NCI-H1417 treated with DMSO at 0.1 percent for 48 hours (cell line): ENCODE measurements at places on chromosomes 16 and 17.
A peak's percentile ranks its signal among the peaks of the same experiment; 100 is the strongest.

- no peak for DNase-seq
Measured at GRCh38 chr17:79684132-79684985, 46.4 kb upstream of the ENPP7 start.

GRCh38 chr17:19384723-19385391 is 2.1 kb downstream of the MFAP4 start:
- no peak for DNase-seq

DNA sequence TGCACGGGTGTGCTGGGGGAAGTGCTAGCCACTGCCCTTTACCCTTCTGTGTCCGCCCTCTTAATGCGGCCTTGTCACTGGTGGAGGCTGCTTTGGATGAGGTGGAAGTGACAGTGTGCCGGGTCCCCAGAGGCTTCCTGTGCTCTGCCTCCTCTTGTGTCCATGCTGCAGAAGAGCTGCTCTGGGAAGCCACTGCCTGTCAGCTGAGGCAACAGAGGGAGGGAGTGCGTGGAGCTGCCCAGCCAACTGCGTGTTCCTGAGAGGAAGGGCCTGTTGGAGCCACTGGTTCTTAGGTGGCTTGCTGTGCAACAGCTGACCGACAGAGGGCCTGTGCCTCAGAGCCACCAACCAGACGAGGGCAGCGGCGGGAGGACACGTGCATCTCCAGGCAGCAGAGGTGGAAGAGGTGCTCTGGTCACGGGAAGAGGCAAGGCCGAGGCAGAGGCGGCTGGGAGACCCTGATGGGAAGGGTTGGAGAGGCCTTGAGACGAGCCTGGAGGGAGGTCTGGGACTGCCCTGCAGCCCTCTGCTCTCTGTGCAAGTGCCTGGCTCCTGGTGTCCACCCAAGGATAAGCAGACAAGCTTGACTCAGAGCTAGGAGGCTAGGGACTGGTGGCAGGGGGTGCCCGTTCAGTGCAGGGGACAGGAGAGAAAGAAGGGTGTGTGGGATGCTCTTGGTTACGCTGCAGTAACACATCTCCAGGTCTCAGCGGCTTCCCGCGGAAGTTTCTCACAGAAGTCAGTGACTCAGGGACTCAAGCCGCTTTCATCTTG is 25.4 kb downstream of the B9D1 start:
- DNase-seq: no peak

- no peak for DNase-seq
Measured at GRCh38 chr16:12314653-12315185, 338.2 kb downstream of the SNX29 start.

DNA sequence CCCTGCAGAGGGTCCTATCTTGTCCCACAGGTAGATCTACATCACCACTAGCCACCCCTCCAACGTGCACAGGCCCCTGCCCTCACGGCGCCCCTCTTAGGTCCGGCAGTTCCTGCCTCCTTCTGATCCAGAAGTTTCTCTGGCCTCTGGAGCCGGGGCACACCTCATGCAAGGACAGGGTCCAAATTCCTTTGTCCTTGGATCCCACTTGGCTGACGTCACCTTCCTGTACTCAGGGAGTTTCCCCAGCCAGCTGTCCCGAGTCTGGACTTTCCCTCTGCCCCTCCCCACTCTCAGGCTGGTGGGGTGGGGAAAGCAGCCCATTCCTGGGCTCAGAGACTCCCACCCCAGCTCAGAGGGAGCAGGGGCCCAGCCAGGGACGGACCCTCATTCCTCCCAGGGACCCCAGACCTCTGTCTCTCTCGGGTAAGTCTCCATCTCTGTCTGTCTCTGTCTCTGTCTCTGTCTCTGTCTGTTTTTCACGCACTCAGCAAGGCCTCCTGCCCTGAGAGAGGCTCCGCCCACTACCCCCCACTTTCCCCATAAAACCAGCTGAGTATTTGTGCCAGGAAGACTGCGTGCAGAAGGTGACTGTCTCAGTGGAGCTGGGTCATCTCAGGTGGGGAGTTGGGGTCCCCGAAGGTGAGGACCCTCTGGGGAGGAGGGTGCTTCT is at the start of gene IL32:
TSS of gene IL32 (plus strand) at position 572 of the 673 bp plus-strand sequence. CDS start 172 bp downstream, outside the sequence.
- DNase-seq: no peak

DNA sequence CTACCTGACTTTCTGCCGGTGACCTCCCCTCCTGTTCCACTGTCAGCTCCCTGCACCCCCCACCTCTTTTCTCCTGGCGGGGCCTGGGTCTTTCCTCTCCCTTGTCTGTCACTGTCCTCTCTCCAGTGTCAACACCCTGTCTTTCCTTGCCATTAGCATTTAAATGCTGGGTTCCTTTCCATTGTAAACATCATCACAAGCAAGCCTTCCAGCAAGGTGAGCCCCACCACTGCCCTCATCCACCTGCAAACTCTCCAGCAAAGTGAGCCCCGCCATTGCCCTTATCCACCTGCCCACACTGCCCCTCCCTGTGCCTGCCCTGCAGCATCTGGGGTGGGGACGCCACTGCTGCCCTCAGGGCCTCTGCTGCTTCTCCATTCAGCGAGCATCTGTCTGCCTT is 195.0 kb downstream of the ENGASE start:
- DNase-seq: no peak

- no peak for DNase-seq
Measured at GRCh38 chr17:9363440-9364350, 211.9 kb downstream of the STX8 start.

DNA sequence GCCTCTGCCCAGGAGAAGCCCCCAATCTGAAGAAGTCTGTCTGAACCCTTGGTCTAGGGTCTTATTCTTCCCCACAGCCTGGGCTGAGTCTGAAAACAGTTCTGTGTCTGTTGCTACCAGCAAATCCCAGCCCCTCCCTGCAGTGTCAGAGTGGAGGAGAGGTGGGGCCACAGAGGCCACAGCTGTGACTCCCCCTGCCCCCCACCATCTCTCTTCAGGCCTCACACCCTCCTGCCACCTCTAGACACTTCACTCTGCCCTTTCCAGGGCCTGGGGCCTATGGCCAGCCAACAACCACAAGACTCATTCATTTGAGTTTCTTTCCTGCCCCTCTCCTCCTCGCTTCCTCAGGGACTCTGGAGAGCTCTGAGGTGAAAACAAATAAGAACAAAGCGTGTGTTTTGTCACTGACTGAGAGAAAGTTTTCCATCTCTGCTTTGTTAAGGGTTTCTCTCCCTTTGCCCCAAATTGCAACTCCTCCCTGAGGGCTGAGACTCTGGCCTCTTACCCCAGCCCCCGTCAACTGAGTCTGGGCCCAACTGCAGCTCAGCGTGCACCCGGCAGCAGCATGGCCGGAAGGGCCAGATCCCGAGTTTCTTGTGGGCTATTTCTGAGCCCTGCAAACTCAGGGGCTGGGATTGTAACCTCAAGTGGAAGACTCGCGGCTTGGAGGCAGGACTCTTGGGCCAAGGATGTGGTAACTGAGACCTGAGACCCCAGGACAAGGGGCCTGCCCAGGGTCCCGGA is 13.2 kb downstream of the C17orf50 start:
- DNase-seq: no peak

- DNase-seq: no peak
Measured at GRCh38 chr17:76640550-76641380, 2.8 kb downstream of the ST6GALNAC1 start.

DNA sequence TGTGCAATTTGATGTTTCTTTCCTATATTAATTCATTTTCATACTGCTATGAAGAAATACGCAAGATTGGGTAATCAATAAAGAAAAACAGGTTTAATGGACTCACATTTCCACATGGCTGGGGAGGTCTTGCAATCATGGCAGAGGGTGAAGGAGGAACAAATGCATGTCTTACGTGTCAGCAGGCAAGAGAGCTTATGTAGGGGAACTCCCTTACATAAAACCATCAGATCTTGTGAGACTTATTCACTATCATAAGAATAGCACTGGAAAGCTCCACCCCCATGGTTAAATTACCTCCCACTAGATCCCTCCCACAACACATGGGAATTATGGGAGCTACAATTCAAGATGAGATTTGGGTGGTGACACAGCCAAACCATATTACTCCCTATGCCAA is 418.9 kb upstream of the MAF start:
- DNase-seq: no peak

- DNase-seq: no peak
Measured at GRCh38 chr17:12851901-12852435, 62.7 kb downstream of the ARHGAP44 start.

DNA sequence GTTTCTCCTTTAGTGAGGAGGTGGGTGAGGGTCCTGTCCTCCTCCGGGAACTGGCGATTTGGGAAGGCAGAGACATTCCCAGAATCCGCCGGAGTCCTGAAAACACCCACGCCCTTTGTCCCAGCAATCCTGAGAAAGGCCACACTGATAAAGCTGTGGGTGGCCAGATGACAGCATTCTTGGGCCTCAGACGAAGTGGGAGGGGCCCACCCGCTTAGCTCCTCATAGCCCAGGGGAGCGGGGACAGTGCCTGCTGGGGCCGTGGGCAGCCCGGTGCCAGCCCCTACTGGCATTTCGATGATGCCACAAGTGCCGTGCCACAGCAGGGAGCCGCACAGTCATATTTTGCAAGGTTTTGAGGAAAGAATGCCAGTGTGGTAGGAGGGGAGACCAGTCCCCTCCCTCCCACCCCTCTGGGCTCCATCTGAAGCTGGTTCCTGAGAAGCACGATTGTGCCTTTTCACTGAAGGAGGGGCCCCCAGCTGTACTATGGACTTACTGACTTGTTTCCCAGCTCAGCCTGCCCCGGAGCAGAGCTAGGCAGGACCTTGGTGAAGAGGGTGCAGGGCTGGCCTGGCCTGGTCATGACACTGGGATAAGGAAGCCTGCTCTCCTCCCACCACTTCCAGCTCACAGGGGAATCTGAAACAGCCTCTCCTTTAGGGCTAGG is 20.9 kb upstream of the MPRIP start:
- no peak for DNase-seq

DNA sequence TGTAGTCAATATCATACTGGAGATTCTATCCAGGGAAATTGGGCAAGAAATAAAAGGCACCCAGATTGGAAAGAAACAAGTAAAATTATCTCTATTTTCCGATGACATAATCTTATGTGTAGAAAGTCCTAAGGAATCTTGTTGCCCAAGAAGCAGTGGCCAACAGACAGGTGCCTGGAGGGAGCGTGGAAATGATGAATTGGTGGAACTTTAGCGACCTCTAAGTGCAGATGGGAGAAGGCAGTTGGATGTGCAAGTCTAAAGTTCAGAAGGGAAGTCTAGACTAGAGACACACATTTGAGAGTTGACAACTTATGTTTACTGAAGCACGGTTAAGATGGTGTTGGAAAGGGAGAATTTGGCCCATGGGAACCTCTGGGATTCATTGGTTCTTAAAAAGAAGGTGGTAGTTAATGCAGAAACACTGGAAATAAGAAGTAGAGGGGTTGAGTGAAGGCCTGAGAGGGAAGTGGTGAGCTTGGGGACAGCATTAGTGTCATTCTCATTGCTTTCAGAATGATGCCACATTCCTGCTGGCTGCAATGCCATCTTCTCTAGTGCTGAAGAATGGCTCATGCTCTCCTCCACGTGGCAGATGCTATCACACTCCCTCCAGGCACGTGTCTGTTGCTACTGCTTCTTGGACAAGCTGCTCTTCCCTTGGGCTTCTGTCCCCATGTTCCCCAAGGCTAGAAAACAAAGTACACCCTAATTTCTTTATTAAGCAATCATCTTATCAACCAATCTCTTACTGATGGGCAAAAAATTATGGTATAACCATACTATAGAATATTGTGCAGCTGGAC is 24.0 kb downstream of the TAT start:
- DNase-seq: no peak

GRCh38 chr17:8359769-8360168 is 16.7 kb downstream of the KRABD2 start:
- no peak for DNase-seq

GRCh38 chr16:3152277-3152990 is 17.6 kb downstream of the ZNF213 start:
- peak; percentile 60 for DNase-seq

DNA sequence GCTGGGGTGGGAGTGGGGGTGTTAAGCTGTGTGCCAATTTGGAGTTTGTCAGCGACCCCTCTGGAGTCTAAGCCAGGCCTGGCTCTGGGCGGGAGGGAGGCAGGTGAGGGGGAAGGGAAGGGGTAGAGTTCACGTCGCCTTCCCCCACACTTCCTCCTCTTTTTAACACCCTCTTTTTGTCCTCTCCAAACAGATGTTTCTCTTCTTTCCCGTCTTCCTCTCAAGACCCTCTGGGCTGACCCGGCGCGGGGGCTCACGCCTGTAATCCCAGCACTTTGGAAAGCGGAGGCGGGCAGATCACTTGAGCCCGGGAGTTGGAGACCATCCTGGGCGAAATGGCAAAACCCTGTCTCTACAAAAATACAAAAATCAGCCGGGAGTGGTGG is 3.3 kb downstream of the HOXB1 start:
- no peak for DNase-seq

GRCh38 chr16:74033441-74033995 is 263.1 kb upstream of the PSMD7 start:
- no peak for DNase-seq

DNA sequence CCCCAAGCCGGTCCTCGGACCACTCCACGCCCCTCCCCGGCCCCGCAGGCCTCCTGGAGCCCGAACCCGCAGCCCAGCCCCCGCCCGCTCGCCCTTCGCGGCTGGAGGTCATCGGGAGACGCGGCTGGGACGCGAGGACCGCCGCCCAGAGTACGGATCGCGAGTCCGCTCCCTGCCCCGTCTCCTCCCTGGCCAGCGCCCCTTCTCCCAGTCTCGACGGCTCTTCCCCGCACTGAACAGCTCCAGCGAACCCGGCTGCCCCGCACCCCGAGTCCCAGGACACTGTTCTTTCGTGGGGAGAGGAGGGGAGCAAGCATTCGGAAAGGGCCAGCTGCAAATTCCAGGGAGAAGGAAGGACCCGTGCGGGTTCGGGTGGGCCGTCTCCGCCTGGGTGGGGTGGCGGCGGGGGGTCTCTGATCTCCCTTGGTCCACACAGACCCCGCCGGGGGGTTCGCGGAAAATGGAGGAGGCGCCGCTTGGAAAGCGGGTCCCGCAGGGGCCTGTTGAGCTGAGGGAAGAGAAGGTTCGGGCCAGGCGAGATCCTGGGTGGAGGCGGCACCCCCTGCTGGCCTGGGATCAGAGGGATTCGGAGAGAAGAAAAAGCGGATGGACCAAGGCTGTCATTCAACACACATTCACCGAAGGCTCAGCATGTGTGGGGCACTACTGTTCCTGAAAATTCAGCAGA is 632 bp upstream of the RTN4RL1 start:
- DNase-seq: no peak

DNA sequence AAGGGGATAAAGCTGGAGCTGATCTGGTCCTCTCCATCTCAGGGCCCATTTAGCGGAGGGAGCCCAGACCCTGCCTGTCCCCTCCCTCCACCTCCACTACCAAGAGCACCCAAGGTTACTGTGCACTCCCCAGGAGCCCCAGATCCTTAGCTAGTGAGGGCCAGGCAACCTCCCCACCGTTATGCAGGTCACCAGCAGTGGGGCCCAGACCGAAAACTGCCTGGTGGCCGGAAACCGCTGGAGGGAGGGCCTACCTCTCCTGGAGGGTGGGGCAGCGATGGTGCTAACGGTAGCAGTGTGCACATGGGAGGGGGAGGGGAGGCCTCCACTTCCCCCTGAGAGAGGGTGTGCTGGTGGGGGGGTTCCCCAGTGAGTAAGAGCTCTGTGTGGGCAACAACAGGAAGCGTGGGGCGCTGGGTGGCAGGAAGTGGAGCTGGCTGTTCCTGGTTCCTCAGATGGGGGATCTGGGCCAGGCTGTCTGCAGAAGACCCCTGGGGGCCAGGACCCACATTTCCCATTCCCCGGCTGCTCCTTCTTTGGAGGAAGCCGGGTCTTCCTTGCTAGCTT is 4.4 kb downstream of the FMNL1 start:
- no peak for DNase-seq

GRCh38 chr17:74134991-74135390 is 68.5 kb upstream of the RPL38 start:
- no peak for DNase-seq
